ENCODE measurements at places on chromosomes 2 and 18.

GRCh38 chr18:59022167-59022945 lies 117.3 kb upstream of the SEC11C start:
- no peak for DNase-seq

DNA sequence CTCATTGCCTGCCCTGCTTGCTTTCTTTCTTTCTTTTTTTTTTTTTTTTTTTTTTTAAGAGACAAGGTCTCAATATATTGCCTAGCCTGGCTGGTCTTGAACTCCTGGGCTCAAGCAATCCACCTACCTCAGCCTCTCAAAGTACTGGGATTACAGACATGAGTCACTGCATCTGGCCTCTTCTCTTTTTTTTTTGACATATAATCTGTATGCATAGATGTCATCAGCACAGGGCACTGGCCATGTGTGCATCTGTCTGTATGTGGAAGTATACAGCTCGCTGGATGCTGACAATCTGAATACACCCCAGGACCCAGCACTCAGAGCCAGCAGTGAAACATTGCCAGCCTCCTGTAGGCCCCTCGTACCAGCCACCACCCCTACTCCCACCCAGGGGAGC lies 49.5 kb downstream of the TFCP2L1 start:
- DNase-seq: no peak

DNA sequence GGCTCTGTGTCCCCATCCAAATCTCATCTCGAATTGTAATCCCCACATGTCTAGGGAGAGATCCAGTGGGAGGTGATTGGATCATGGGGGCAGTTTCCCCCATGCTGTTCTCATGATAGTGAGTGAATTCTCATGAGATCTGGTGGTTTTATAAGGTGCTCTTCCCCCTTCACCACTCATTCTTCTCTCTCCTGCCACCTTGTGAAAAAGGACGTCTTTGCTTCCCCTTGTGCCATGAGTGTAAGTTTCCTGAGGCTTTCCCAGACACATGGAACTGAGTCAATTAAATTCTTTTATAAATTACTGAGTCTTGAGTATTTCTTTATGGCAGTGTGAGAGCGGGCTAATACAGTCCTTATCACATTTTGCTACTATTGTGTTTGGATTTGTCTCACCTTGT lies 177.6 kb upstream of the SLC39A10 start:
- DNase-seq: no peak

DNA sequence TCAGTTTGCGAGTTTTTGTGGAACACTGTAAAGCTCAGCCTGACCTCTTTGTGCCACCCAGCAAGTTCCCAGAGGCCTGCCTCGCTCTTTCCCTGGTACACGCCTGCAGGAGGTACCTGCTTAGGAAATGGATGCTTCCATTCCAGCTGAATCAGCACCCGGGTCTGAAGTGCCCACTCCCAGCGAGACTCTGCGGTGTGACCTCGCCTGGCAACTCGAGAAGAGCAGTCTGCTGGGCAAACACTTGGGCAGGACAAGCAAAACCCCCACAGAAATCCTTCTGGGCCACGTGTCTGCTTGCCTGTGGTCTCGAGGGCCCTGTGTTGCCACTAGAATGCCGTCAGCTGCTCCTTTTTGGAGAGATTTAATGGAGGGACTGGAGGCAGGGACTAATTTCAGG lies 127.6 kb downstream of the MAPK4 start:
- DNase-seq: no peak

DNA sequence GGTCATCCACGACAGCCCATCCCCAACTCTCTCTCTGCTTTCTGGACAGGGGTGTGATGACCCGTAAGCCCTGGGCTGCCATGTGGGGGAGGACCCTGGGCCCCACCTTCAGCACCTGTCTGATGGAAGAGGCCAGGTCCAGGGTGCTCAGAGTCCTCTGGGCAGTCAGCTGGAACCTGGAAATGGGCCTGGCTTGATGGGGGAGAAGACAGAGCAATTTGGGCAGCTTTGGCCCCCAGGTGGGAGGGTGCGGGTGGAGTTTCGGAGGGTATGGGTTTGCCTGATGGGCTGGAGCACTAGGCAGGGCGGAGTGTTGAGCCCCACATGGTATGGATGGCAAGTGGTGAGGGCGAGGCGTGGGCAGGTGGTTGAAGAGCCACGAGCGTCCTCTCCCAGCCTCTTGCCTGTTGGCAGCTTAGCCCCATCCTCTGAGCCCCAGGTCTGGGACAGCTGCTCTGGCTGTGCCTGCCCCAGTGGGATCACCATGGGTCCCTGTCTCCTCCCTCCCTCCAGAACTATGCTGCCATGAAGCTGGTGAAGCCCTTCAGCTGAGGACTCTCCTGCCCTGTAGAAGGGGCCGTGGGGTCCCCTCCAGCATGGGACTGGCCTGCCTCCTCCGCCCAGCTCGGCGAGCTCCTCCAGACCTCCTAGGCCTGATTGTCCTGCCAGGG lies 232.7 kb downstream of the DYSF start:
- DNase-seq: no peak

DNA sequence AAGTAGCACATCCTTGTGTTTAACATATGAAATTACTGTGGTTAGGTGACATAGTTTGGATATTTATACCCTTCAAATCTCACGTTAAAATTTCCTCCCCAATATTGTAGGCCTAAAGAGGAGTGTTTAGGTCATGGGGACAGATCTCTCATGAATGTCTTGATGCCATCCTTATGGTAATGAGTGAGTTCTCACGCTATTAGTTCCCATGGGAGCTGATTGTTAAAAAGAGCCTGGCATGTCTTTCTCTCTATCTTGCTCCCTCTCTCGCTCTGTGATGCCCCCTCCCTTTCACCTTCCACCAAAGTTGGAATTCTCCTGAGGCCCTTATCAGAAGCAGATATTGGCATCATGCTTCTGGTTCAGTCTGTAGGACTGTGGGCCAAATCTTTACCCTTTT lies 660.1 kb downstream of the ADCYAP1 start:
- DNase-seq: no peak

GRCh38 chr2:66478731-66479316 lies 43.9 kb downstream of the MEIS1 start:
- DNase-seq: no peak

GRCh38 chr18:13439461-13439860 lies 220.9 kb downstream of the LDLRAD4 start:
- no peak for DNase-seq

DNA sequence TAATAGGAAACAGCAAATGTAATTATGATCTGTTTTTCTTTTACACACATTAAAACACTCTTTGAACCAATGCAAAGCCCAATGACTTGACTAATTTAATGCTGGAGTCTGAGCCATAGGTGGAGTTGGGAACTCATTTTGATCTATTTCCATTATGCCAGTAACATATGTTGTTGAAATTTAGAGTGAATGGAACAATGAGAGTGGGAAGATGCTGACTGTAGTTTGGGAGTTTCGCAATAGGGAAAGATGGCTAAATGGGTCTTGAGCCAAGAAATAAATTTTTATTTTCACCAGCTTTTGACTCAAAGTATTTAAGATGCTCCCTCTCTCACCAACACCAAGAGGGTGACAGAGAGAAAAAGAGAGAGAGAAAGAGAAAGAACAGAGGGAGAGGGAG lies 246.7 kb downstream of the DLGAP1 start:
- DNase-seq: no peak

DNA sequence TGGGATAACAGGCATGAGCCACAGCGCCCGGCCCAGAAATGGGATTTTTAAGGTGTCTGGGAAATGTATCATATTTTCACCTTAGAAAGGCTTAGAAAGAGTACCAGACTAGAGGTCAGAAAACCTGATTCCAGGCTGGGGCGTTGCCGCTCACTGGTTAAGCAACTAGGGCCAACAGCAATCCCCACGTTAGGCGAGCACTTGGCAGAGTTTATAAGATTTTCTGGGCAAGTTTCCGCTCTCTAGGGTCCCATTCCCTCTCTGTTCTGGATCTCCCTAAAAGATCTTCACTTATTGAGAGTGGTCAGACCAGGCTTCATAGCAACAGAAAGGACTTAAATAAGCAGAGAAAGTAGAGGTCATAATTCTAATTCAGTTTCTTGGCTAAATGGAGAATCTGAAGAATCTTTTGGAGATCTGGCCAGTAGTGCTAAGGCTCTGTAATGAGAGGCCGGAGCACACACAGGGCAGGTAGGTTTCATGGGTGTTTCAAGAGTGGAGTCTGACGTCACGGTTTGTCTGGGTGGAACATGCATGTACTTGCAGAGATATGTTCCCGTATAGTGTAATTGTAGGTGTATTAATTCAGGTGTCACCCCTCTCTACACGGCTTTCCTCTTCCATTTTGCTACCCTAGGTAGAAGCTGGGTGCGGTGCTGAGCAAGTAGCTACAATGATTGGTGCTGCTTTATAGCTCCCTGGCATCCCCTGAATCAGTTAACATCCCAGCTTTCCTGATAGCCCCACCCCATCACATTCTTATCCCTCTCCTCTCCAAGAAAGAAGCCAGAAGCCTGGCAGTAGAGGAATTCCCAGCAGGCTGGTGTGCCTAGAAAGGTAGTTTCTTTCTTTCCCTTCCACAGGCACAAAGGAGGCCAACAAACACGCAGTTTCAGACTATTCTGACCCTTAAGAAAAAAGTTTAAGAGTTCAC lies 4.4 kb upstream of the SMAD7 start:
- no peak for DNase-seq

DNA sequence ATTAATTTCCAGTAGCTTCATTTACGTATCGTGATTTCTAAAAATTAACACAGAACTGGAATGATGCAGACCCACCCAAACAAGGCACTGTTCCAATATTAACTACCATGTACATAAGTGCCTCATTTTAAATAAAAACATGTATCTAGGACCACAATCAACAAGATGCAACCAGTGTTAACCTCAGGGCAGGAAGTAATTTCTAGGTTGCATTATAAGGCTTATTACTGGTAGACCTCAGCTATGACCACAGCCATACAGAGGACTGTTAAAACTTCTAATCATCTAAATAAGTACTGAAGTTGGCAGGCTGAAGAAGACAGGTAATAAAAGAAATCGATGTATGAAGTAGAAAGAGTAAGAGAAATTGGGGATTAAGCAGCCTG lies 262.9 kb downstream of the HDAC4 start:
- no peak for DNase-seq

DNA sequence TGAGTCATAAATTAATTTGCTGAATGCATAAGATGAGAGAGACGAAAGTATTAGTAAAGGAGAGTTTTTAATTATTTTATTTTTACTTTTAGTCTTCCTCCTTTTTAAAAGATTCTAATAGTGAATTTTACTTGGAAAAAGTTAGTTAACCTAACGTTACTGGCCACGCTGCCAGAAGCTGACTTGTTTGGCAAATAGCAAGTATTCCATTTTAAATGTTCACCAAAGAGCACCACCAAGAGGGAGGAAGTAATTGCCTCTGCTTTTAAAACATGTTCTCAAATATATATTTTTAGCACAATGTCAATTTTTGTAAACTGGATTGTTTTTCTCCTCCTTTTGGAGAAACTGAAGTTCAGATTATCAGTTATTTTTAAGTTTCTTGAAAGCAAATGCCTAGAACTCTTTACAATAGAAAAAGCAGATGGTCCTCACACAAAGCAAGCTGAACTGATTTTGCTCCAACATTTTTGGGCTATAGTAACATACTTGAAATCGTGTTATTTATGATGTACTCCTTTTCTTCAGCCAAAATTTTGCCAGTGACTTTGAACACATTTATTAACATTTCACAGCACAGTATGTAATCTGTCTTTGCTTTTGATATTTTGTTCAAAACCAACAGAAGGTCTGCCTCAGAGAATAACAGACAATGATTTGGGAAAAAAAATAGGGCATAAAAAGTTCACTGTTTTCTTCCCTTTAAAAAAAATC lies 1311.0 kb upstream of the FAM98A start:
- DNase-seq: no peak

- DNase-seq: no peak
Measured at GRCh38 chr2:8018956-8019355, 662.9 kb upstream of the ID2 start.

GRCh38 chr18:32937597-32937996 lies 164.8 kb upstream of the KLHL14 start:
- DNase-seq: no peak
